ENCODE measurements at places on chromosomes 11 and 22.

DNA sequence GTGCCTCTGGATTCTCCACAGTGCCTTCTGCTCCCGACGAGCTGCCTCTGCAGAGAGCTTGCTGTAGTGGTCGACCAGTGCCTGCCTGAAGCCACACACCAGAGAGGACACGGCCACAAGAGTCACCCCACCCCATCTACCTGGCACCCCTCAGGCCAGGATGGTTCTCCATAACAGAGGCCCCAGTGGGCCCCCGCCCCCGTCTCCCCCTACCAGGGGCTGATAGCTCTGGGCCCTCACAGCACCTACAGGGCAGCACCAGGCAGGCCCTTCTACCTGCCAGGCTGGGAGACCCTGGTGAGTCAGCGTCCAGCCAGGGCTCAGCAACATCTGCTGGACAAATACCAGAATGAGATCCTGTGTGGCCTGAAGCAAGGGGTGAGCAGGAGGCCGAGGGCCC lies 21.7 kb downstream of the SELENOO start:
- DNase-seq: no peak

DNA sequence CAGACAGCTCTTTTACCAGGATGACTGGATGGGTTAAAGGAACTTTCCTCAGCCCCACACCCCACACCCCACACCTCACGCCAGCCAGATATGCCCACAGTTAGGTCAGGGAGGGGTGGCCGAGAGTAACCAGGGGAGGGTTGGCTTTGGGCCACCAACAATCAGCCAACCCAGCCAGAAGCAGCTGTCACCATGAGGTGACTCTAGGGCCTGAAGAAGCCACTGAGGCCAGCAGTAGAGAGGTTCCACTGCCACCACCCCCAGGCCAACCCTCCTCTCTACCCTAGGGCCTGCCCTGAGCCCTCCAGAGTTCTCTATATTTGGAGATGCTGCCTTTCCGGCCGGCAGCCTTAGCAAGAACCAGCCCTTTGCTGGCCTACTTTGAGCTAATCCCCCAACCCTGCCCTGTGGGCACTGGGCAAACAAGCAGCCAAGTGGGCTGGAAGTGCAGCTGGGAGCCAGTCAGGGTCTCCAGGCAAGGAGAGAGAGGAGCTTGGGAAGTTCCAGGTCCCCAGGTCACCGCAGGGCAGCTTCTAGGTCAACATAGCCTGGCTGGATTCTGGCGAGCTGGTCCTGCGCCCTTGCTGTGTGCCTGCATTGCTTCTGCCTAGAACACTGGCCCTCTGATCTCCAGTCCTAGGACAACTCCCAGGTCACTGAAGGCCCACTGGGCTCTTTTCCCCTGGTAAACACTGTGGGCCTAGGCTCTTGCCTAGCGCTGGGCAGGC lies 12.0 kb upstream of the SYT8 start:
- peak; percentile 30 for DNase-seq

- DNase-seq: no peak
Measured at GRCh38 chr22:41226723-41227655, 13.7 kb downstream of the CHADL start.

DNA sequence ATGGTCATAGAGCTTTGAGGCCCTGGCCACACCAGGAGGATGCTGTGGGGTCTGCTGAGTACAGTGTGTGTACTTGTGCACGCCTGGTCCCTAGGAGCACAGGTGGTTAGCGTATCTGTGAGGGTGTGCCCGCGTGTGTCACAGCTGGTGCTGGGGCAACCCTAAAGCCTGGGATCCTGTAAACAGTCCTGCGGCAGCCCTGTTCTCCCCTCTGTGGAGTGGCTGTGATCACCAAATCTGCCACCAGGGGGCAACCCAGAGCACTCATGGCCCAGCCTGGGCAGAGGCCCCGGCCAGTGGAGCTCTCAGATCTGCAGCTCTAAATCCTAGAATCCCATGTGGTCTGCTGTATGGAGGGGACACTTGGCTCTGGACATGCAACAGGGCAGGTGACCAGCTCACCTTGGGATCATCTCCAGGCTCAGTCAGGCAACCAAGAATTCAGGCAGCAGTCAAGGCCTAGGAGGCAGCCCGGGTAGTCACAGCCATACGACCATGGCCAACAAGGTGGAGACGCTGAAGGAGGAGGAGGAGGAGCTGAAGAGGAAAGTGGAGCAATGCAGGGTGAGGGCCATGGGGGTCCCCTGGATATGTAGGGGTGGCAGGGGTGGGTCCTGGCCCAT lies 3.9 kb downstream of the SH3BP1 start:
- DNase-seq: peak; percentile 88

DNA sequence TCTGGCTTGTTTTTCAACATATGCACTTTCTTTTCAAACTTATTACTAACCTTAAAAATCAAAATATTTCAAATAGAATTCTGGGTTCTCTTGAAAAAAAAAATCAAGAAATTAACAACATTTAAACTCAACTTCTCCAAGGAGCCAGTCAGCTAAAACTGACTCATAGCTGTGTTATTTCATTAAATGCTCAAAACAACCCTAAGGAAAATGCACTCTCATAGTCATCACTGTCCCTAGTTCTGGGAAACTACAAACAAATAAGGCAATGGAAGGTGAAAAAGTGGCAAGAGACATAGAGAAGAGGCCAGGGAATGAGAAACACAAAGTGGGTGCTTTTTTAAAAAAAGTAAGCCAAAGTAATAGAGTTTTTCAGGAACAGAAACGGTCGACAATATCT lies 4.1 kb upstream of the ARHGAP20 start:
- no peak for DNase-seq

DNA sequence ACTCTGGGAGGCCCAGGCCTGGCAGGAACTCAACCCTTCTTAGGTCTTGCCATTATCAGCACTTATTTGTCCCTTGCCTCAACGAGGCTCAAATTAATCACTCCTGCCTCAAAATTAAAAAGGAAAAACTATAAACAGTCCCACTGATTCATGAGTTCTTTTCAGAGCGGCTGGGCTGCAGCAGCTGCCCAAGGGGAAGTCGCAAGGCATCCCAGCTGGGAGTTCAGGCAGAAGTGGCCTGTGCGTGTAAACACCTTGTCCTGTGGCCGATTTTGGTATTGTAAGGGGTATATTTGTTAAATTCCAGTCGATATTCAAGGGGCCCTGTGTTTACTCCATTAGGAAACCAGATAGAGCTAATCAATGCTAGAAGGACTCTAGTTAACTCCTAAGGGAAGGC lies 213.9 kb upstream of the CADM1 start:
- DNase-seq: no peak

DNA sequence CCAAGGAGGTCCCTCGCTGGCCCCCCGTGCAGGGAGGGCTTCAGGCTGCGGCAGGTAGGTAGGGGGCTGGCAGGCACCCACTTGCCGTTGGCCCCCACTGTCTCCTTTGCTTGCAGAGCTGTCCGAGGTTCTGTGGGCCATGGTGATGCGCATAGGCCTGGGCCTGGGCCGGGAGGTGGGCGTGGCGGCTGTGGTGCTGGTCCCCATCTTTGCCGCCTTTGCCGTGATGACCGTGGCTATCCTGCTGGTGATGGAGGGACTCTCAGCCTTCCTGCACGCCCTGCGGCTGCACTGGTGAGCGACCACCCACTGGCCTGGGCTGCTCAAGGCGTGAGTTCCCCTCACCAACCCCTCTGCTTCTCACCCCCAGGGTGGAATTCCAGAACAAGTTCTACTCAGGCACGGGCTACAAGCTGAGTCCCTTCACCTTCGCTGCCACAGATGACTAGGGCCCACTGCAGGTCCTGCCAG lies 11.6 kb downstream of the TCIRG1 start:
- no peak for DNase-seq

GRCh38 chr22:17981497-17981896 lies 42.9 kb downstream of the MICAL3 start:
- no peak for DNase-seq

DNA sequence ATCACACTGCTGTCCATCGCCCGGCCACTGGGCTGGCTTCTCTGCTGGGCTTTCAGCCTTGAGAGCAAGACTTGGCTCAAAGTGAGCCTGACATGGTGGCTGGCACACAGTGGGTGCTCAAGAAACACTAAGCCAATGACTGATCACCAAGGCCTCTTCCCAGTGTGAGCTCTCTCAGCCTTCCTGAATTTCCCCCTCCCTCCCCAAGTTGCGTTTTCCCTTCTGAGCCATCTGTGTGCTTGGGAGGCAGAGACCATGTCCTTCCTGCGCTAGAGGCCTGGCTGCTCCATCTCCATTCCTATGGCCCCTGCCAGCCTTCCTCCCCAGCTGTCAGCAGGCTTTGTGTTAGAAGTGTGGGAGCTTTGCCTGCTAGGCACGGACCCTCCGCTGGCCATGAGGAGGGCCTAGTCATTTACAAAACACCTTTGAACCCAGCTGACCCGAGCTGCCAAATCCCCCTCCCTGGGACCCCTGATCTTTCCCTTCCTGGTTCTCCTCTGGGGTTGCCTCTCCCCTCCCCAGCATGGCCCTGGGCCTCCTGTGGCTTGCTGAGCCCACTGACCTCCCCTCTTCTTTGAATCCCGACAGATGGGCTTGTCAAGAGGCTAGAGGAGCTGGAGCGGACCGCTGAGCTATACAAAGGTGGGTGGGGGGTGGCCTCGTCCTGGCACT lies 13.2 kb downstream of the PICK1 start:
- no peak for DNase-seq

GRCh38 chr11:78244080-78244479 lies 55.4 kb downstream of the USP35 start:
- no peak for DNase-seq

DNA sequence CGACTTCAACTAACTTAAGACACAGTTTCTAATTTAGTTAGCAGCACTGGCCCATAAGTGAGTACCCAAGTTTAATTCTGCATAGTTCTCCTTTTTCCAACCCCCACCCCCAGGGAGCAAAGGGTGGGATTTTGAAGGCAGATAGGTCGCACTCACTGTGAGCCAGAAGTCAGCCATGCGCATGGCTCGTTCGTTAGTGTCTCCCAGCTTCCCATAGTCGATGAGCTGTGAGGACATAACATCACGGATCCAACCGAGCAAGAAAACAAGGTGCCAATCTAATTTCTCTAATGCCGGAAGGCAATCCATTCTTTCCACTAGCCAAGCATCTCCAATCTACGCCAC lies 577 bp downstream of the MRPL17 start:
- DNase-seq: no peak

GRCh38 chr11:118939404-118939915 lies 13.7 kb upstream of the BCL9L start:
- no peak for DNase-seq

GRCh38 chr11:445765-446588 lies 4.1 kb upstream of the PTDSS2 start:
- no peak for DNase-seq

DNA sequence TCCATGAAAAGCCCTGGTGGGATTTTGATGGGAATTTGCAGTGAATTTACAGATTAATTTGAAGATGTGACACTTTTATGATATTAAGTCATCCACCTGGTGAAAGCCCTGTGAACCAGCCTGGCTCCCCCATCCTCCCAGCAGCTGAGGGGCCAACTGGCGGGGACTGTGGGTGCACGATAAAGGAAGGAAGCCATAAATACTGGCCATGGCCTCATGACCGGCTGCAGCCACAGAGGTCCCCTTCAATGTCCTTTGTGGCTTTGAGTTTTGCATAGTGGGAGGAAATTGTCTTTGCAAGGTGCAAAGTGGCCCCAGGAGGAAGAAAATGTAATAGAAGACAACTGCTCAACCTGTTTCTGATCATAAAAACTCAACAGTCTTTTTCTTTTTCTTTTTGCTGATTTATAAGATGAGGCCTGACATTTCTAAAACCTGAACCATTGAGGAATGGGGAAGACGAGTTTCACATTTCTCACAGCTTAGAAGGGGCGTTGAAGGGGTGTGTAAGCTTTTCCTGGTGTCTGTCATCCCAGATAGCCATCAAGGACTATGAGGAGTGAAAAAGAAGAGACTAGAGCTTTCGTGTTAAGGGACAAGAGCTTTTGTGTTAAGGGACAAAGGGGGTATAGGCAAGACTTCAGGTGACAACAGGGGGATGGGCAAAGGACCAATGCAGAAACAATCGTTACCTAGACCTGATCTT lies 6.3 kb upstream of the NDUFV1 start:
- DNase-seq: peak; percentile 75

DNA sequence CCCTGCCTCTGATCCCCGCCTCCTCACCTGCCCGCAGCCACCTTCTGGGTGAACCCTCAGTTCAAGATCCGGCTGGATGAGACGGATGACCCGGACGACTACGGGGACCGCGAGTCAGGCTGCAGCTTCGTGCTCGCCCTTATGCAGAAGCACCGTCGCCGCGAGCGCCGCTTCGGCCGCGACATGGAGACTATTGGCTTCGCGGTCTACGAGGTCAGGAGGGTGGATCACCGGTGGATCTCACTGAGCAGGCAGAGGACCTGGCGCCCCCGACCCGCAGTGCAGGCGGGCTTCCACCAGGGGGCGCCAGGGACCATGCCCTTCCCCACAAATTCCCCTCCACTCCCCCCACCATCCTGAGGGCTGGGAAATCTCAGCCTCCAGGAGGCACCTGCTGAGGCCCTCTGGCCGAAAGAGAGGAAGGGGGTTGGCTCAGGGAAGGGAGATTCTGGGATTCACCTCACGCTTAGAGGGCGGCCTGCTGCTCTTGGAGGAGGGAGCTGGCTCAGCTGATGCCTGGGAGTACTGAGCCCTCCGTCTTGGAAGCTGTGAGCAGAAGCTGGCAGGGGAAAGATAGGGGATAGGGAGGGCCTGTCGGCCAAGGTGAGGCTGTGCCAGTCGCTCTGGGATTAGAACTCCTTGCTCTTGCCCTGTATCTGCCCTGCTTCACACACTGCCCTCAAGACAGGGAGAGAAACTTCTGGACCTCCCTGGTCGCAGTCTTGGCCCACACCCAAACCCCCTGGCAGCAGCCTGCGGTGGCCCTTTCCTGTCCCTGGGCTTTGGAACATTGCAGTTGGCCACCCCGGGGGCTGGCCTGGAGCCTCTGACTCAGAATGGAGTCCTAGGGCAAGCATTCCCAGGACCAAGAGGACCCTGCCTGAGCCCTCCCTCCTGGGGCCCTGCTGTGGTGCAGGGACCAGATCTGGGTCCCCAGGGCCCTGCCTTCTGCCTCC lies 23.2 kb downstream of the CAPN1 start:
- DNase-seq: peak; percentile 90

GRCh38 chr11:36751335-36751781 lies 153.3 kb upstream of the RAG2 start:
- no peak for DNase-seq

DNA sequence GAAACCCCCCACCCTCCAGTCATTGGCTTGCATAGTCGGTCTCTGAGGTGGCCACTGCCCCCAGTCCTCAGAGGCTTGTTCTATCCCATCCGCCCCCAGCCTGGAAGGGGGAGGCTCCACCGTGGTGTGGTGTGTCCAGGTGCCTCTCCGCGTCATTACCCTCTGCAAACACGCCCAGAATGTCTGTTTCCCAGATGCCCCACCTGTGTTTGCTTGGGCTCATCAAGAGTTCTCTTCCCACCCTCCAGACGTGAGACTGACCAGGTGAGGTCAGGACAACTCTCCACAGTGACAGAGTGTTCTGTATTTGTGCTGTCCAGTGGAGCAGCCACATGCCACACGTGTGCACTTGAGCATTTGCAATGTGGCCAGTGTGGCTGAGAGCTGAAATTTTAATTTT lies 24.9 kb downstream of the LRRC10B start:
- no peak for DNase-seq

DNA sequence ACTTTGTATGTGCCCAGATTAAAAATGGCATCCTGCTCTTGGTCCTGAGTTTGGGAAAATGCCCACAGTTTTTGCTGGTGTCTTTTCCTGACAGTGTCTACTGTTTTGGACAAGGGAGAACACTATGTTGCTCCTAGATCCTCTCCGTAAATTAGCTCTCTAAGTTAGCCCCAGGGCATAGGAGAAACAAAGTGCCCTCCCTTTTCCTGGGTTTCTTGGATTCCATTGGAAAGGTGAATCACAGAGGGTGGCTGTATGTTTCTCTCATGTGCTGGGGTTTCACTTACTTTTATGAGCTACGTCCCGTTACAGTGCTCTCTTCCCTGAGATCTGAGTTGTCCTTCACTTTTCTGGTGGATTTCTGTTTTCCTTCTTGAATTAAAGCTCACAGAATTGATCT lies 782.8 kb downstream of the CNTN5 start:
- no peak for DNase-seq
